Activated CD4-positive, alpha-beta T cell treated with anti-CD3 and anti-CD28 coated beads for 24 hours (primary cell): ENCODE measurements at places on chromosomes 6 and 20.

GRCh38 chr6:131663578-131664165 lies 26.6 kb downstream of the ENPP3 start:
- DNase-seq, result no peak

GRCh38 chr20:19465536-19465935 lies 253.1 kb downstream of the SLC24A3 start:
- no peak for DNase-seq

DNA sequence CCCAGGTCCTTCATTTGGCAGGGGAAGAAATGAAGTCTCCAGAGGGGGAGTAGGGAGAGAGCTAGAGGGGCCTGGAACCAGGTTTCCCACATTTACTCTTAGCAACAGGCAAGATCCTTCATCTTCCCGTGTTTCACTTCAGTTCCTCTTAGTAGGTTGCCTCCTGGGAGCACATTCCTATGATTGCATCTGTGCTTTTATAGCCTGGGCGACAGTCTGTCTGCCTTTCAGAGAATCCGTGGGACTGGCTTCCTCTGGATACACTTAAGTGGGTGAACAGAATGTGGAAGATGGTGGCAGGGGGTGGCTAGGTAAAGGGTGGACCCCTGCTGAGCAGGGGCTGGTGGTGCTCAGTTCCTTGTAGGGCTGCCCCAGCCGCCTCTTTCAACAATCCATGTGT lies 33.4 kb downstream of the STK35 start:
- DNase-seq, result no peak

GRCh38 chr6:105757512-105758200 lies 328.5 kb upstream of the PRDM1 start:
- no peak for DNase-seq

DNA sequence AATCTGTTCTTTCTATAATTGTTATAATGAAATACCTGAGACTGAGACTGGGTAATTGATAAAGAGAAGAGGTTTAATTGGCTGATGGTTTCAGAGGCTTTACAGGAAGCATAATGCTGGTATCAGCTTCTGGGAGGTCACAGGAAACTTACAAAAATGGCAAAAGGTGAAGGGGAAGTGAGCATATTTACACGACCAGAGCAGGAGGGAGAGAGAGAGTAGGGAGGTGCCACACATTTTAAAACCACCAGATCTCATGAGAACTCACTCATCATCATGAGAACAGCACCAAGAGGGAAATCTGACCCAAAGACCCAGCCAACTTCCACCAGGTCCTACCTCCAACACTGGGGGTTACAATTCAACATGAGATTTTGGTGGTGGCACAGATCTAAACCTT lies 2.6 kb upstream of the SIRPB1 start:
- no peak for DNase-seq

- no peak for DNase-seq
These were observed 136.2 kb upstream of the STMND1 start for GRCh38 chr6:16965689-16966088.

GRCh38 chr6:127090051-127090450 lies 28.4 kb upstream of the RSPO3 start:
- DNase-seq, result no peak

DNA sequence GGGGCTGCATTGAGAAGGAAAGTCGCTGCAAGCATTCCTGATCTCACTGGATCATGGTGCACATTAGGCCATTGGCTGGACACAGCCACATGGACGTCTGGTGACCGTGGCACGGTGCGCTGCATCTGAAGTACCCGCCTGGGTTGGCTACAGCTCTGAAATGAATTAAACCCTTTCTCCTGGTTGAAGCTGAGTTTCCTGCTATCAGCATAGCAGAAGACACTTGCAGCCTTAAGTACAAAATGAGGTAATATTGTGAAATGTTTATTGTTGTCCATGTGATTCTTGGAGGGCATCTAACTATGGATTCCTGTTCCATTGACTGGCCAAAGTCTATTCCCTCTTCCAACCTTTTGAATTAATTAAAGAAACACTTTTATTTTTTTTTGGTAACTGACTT lies 89.8 kb upstream of the ADTRP start:
- no peak for DNase-seq

GRCh38 chr6:37952027-37952426 lies 132.5 kb downstream of the ZFAND3 start:
- no peak for DNase-seq

GRCh38 chr6:13012977-13013680 lies 296.6 kb downstream of the PHACTR1 start:
- no peak for DNase-seq

DNA sequence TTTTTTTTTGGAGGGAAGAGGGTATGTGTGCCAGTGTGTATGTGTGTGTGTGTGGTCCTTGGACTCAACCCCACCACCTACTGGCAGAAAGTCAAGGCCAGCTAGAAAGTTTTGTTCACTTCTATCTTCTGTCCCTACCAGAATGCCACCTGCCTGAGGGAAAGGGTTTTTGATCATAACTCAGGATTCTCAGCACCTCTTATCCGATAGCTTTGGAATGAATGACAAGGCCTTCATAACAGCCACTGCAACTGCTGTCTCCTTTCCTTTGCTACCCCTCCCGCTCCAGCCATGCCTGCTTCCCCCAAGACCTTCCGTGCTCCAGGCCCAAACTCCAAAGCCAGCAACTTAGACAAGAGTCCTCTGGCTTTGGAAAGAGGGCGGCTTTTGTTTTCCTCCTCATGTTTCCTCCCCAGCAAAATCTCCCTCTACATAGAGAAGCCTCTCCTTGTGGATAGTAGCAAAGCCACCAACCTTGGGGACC lies 18.7 kb downstream of the BTN3A1 start:
- DNase-seq, result no peak

GRCh38 chr6:52834481-52834880 lies 6.1 kb downstream of the GSTA5 start:
- no peak for DNase-seq

DNA sequence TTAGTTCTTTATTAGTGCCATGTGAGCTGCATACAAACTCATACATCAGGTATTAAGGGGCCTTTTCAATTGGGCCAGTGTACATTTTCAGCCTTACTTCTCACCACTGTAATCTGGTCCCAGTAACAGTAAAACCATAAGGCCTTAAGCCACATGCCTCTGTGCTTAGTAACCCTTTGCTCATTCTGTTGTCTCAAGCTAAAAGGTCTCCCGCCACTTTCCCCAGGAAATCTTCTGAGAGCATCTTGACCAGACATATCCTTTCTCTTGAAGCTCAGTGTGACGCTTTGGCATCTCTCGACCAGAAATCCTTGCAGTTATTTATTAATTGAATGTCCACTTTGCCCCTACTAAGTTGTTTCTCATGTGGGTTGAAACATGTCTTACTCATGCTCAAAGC lies 68.0 kb downstream of the CYP39A1 start:
- DNase-seq, result no peak

DNA sequence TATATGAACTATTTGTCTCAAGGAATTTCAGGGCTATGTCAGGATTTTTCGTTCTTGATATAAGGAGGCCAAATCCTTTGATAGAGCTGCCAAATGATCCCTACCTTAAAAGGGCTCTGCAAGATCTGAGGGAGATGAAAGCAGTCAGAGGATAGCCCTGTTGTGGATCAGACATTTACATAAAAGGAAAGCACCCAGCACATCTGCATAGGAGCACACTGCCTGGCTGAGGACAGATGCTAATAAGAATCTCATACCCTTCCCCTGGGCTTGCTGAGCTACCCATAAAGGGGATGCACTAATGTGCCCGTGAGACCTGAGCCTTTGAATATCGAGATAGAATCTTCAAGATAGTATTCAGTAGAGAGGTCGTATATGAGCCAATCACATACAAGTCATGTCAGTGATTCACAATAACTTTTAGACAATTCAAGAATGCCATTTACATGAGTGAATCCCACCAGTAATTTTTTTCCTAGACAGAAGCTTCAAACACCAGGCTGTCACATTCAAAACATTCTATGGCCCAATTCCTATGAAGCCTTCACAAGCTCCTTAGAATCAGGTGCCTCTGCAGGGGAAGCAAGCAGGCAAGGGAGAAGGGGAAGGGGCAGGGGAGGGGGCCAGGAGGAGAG lies 71.1 kb downstream of the STMND1 start:
- DNase-seq, result no peak

GRCh38 chr20:8693709-8694108 lies 375.2 kb upstream of the PLCB4 start:
- no peak for DNase-seq

DNA sequence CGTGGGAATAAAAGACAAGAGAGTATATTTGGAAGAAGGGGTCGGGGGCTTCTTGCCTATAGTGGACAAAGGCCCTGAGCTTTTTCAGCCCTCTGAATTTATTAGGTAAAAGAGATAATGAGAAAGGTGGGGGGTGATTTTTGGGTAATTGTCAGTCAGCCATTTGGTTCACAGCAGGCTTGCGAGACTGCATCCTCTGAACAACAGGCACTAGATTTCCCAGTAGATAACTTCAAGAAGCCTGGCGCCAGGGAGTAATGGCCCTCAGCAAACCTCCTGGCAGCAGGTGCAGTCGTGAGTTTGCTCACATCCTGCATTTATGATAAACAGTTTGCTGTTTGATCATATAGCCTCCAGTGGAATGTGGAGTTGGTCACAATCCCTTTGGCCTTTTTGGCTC lies 609.0 kb downstream of the DHX35 start:
- no peak for DNase-seq

- no peak for DNase-seq
These were observed 276.6 kb upstream of the CNR1 start for GRCh38 chr6:88442737-88443136.

DNA sequence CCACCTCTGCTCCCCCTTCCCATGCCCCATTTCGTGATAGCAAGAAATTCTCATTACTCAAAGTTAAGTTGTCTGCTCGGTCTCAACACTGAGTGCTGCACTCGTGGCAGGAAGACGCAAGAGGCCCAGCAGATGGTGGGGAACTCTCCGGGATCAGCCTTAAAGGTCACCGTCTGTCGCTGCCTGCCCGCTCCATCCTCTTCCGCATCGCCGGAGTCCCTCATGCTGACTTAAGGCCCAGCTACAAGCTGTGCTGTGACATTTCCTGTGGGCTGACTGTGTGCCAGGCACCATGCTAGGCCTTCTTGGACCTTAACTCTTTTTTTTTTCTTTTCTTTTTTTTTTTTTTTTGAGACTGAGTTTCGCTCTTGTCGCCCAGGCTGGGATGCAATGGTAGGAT lies 17.8 kb downstream of the GRM4 start:
- DNase-seq, result no peak

GRCh38 chr6:29680904-29681303 lies at the start of gene ZFP57:
TSS of gene ZFP57 (minus strand) at chr6:29681152. CDS start at chr6:29677003, 4,149 bp downstream.
- DNase-seq, result no peak

- no peak for DNase-seq
These were observed 19.1 kb upstream of the CD93 start for GRCh38 chr20:23105193-23105592.

- no peak for DNase-seq
These were observed 154.0 kb downstream of the PRL start for GRCh38 chr6:22142856-22143255.

- no peak for DNase-seq
These were observed 6.5 kb upstream of the ZNF343 start for GRCh38 chr20:2515203-2515602.

DNA sequence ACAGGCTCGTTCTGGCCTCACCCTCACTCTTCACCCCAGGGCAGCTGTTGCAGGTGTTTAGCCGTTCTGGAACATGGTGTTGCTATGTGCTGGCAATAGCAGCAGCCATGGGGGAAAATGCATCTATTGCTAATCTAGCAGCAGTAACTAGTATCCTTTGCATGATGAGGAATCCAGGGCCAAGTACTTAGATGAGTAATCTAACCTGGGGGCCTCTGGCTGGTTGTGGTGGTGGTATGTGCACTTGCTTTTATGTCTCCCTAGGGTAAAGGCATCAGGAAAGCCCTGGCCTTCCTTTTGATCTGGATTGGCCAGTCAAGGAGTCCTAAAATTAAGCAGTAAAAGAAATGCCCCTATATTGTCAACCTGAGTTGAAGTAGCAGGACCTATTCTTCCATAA lies 594.5 kb upstream of the MAP3K7 start:
- no peak for DNase-seq

DNA sequence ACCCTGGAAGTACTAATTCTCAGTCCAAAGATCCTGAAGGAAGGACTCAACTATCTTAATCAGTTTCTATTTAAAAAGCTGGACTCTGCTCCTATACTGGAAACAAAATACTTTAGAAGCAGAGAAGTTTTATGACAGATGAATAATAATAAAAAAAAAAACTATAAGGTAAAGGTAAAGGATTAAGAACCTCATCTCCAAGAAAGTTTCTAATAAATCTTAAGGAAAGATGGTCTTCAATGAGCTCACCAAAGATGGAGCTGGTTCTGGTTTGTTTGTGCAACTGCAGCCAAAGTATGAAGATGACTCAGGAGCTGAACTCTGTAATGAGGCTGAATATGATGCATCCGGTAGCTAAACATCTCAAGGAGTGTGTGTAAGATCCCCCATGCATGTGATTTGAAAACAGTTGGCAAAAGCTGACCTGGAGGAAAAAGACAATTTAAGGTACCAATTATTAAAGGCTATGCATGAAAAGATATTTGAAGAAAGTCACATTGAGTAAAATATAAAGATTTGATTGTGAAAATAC lies 25.2 kb downstream of the MED23 start:
- DNase-seq, result no peak

- no peak for DNase-seq
These were observed 172.9 kb downstream of the ARID1B start for GRCh38 chr6:156950084-156950483.

- DNase-seq, result no peak
These were observed 26.5 kb downstream of the SNPH start for GRCh38 chr20:1292620-1293019.

DNA sequence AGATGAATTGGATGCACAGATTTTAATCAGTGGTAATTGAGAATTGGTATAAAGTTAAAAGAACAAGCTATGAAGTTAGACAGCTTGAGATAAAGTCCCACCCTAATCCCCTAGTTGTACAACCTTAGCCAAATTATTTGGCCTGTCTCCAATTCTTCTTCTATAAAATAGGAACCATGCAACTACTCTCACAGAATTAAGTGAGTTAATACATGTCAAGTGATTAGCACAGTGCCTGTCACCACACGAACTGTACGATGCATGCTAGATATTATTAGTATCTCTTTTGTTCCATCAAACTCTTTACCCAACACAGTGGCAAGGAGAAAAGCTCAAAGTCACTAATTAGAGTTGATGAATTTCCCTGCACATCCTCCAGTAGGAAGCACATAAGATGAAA lies 44.7 kb downstream of the MBOAT1 start:
- no peak for DNase-seq

GRCh38 chr6:42249279-42249678 lies 31.6 kb upstream of the MRPS10 start:
- DNase-seq, result no peak

- DNase-seq, result no peak
These were observed 327.4 kb upstream of the MAN1A1 start for GRCh38 chr6:119676961-119677360.

GRCh38 chr20:3994125-3994524 lies 21.2 kb downstream of the RNF24 start:
- no peak for DNase-seq

- no peak for DNase-seq
These were observed 52.4 kb downstream of the DSTN start for GRCh38 chr20:17622086-17622850.

GRCh38 chr6:98124171-98124570 lies 710.2 kb upstream of the POU3F2 start:
- DNase-seq, result no peak
